ENCODE measurements at places on chromosomes 2 and 18.
A peak's percentile ranks its signal among the peaks of the same experiment; 100 is the strongest.

DNA sequence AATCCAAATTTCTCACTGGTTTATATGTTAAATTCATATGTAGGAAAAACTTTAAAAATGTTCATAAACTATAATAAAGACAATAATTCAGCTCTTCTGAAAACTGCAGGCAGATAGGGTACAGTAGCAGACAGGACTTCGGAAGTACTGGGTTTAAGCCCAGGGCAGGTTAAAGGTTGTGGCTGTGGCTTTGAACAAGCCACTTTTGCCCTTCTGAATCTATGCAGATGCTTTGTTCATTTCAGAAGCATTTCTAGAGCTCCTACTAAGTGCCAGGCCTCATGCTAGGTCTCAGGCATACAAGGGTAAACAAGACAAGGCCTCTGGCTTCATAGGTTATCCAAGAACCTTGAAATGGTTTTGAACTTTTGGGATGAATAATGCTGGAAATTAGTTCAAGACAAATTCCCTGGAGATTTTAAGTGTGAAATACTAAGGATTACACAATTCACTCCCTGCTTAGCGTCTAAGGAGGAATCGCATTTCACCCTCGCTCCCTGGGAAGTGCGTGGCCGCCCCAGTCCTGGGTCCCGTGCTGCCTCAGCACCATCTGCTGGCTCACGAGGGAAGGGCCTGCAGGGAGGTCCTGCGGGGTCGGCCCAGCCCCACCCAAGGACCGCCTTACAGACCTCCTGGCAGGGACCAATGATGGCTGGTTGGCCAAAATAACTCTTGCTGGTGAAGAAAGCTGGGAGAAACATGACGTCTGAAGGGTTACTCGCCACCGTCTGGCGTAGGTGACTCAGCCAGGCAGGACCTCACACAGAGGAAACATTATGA is 67.7 kb upstream of the L3MBTL4 start:
- DNase-seq, result no peak
- no peaks in the 10 kb centered on the region for H3K36me3 ChIP-seq
- H3K4me1 ChIP-seq, result no peaks in the 10 kb centered on the region
- no peak overlapping the region for H3K4me3 ChIP-seq
- H3K27me3 ChIP-seq, result no peaks in the 10 kb centered on the region

DNA sequence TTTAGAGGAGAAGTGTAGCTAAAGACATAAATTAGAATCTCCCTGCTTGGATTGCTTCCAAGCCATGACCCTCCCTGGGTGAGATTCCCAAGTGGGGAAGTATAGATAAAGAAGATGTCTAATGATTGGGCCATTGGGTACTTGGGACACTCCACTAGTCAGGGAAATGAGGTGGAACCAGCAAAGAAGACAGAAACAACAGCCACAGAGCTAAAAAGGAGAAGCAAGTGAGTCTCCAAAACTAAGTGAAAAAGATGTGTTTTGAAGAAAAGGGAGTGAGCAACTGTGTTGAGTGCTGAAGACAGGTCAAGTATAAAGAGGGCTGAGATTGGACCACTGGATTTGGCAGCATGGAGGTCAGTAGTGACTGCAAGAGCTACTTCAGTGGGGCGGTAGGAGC is 276.7 kb upstream of the STON1 start:
- DNase-seq, result no peak
- H3K4me1 ChIP-seq, result no peaks in the 10 kb centered on the region
- H3K27me3 ChIP-seq, result no peaks in the 10 kb centered on the region
- H3K36me3 ChIP-seq, result no peaks in the 10 kb centered on the region
- no peak overlapping the region for H3K4me3 ChIP-seq
- no peak overlapping the region for H3K27ac ChIP-seq

DNA sequence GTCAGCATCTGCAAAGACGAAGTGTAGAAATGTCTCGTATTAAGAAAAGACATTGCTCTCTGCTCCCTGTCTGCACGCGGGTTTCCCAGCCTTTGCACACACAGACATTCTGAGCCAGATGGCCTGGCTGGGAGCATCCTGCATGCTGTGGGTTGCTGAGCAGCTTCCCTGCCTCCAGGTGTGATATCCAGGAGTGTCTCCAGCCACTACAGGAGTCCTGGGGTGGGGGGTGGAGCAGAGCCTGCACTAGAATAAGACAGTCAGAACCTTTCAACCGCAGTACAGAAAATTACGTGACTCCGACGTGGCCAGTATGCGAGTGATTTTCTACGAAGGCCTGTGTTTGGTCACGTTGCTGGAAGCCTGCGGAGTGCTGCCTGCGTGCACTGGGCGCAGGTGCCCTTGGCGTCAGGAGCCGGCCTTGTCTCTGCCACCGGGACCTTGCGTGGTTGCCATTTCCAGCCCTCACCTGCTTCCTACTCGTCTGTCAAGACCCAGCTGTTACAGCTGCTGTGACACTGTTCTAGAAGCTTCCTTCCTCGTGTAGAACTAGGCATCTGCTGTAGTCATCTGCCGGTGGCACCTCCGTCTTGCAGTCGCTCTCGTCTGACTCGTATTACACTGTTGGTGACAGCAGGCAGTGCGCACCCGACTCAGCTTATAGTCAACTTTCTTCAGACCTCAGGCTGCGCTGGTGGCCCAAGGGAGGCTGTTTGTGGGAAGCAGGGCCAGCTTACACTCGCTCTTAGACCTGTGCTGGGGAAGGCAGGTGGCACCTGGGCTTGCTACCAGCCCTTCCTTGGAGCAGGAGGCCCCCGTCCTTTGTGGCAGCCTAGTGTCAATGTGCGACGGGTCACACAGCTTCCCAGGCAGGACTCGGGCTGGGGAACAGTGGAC is 11.2 kb downstream of the CTDP1 start:
- no peaks in the 10 kb centered on the region for H3K27me3 ChIP-seq
- DNase-seq, result no peak
- H3K36me3 ChIP-seq, result peaks cover under 1% of the 10 kb centered on the region
- H3K4me1 ChIP-seq, result no peaks in the 10 kb centered on the region
- H3K4me3 ChIP-seq, result no peak overlapping the region

DNA sequence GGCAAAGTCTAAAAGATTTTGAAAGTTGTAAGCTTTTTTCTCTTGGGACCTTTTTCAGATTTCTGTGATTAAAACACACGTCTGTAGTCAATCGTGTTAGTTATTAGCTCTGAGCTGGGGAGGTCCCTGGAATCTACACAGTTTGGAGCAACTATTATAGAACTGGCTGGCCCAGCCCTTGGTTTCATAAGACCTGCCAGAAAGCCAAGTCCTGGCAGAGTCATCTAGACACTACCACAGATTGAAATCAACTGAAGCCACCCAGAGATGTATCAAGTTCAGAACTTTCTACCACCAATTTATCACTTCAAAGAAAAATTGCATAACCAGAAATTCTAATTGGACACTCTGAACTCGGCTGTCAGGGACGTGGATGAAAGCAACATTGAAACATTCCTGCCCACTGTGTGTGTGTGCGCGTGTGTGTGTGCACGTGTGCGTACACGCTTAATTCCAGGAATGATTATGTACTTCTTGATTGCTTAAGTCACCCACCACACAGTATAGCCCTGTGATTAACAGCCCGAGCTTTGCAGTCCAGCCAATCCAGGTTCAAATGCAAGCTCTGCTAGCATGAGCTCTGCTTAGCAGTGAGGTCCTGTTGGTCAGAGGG is 126.3 kb downstream of the TPGS2 start:
- no peaks in the 10 kb centered on the region for H3K36me3 ChIP-seq
- no peaks in the 10 kb centered on the region for H3K4me1 ChIP-seq
- no peaks in the 10 kb centered on the region for H3K27me3 ChIP-seq
- H3K27ac ChIP-seq, result no peak overlapping the region
- H3K4me3 ChIP-seq, result no peak overlapping the region
- no peak for DNase-seq

DNA sequence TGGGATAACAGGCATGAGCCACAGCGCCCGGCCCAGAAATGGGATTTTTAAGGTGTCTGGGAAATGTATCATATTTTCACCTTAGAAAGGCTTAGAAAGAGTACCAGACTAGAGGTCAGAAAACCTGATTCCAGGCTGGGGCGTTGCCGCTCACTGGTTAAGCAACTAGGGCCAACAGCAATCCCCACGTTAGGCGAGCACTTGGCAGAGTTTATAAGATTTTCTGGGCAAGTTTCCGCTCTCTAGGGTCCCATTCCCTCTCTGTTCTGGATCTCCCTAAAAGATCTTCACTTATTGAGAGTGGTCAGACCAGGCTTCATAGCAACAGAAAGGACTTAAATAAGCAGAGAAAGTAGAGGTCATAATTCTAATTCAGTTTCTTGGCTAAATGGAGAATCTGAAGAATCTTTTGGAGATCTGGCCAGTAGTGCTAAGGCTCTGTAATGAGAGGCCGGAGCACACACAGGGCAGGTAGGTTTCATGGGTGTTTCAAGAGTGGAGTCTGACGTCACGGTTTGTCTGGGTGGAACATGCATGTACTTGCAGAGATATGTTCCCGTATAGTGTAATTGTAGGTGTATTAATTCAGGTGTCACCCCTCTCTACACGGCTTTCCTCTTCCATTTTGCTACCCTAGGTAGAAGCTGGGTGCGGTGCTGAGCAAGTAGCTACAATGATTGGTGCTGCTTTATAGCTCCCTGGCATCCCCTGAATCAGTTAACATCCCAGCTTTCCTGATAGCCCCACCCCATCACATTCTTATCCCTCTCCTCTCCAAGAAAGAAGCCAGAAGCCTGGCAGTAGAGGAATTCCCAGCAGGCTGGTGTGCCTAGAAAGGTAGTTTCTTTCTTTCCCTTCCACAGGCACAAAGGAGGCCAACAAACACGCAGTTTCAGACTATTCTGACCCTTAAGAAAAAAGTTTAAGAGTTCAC is 4.4 kb upstream of the SMAD7 start:
- H3K27ac ChIP-seq, result peak overlapping the region; percentile 86
- H3K27me3 ChIP-seq, result no peaks in the 10 kb centered on the region
- H3K4me3 ChIP-seq, result peak overlapping the region; percentile 19
- DNase-seq, result no peak
- H3K36me3 ChIP-seq, result no peaks in the 10 kb centered on the region
- H3K4me1 ChIP-seq, result peaks cover 12% of the 10 kb centered on the region

- H3K4me1 ChIP-seq, result peaks cover 5% of the 10 kb centered on the region
- peak overlapping the region; percentile 57 for H3K4me3 ChIP-seq
- no peaks in the 10 kb centered on the region for H3K27me3 ChIP-seq
- no peaks in the 10 kb centered on the region for H3K36me3 ChIP-seq
- peak; percentile 82 for DNase-seq
Observed at GRCh38 chr2:27735263-27735904, 36.1 kb upstream of the MRPL33 start.

DNA sequence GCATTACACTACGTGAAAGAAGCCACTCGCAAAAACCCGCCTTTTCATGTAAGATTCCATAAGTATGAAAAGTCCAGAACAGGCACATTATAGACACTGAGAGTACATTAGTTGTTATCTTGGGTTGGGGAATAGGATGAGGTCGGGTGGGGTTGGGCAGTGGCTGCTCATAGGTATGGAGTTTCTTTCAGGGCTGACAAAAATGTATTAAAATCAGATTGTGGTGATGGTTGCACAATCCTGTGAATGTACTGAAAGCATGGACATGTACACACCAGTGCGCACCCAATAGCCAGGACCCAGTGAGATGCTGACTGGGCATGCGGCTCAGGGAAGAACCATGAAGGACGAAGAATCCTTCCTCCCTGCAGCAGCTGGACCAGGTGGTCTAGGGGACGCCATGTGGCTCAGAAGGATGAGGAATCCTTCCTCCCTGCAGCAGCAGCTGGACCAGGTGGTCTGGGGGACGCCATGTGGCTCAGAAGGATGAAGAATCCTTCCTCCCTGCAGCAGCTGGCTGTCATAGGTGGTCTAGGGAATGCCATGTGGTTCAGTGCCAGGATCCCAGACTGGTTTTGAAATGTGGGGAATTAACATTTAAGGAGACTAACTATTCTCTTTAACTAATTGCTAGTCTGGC is 50.1 kb downstream of the MBP start:
- peaks cover 4% of the 10 kb centered on the region for H3K4me1 ChIP-seq
- no peak overlapping the region for H3K4me3 ChIP-seq
- no peak overlapping the region for H3K27ac ChIP-seq
- no peaks in the 10 kb centered on the region for H3K36me3 ChIP-seq
- no peaks in the 10 kb centered on the region for H3K27me3 ChIP-seq

DNA sequence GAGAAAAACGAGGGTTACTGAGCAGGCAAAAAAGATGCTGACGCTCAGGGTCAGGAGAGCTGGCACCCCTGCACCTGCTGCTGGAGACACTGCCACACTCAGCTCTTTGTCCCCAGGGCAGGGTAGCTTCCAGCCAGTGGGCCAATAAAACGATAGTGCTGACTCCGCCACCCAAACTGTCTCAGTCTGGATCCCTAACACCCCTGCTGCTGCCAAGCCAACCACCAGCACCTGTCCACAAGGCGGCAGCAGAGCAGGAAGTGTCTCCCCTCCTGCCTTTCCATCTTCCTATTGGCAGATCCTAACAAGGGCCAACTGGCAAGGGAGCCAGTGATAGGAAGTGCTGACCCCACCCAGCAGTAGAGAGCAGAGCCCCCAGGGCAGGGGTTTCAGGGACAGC is 531.5 kb upstream of the SALL3 start:
- no peaks in the 10 kb centered on the region for H3K4me1 ChIP-seq
- H3K36me3 ChIP-seq, result no peaks in the 10 kb centered on the region

- no peak overlapping the region for H3K4me3 ChIP-seq
- peaks cover 7% of the 10 kb centered on the region for H3K27me3 ChIP-seq
- H3K27ac ChIP-seq, result no peak overlapping the region
- H3K36me3 ChIP-seq, result no peaks in the 10 kb centered on the region
Observed at GRCh38 chr2:96501886-96502810, 3.0 kb downstream of the NEURL3 start.

- no peak overlapping the region for H3K4me3 ChIP-seq
- no peak overlapping the region for H3K27ac ChIP-seq
- H3K36me3 ChIP-seq, result no peaks in the 10 kb centered on the region
- no peaks in the 10 kb centered on the region for H3K4me1 ChIP-seq
- DNase-seq, result no peak
- no peaks in the 10 kb centered on the region for H3K27me3 ChIP-seq
Observed at GRCh38 chr2:1227274-1227900, 185.9 kb upstream of the TPO start.

GRCh38 chr18:40529478-40529877 is 1425.6 kb upstream of the PIK3C3 start:
- H3K4me3 ChIP-seq, result no peak overlapping the region
- no peak for DNase-seq
- H3K27ac ChIP-seq, result no peak overlapping the region
- H3K4me1 ChIP-seq, result no peaks in the 10 kb centered on the region
- H3K27me3 ChIP-seq, result no peaks in the 10 kb centered on the region
- H3K36me3 ChIP-seq, result no peaks in the 10 kb centered on the region

GRCh38 chr18:59156316-59156715 is 16.6 kb downstream of the SEC11C start:
- no peaks in the 10 kb centered on the region for H3K4me1 ChIP-seq
- H3K27ac ChIP-seq, result no peak overlapping the region
- H3K36me3 ChIP-seq, result no peaks in the 10 kb centered on the region
- no peak overlapping the region for H3K4me3 ChIP-seq
- no peaks in the 10 kb centered on the region for H3K27me3 ChIP-seq

GRCh38 chr2:201130524-201131186 is 14.7 kb downstream of the CFLAR start:
- peaks cover 50% of the 10 kb centered on the region for H3K4me1 ChIP-seq
- H3K4me3 ChIP-seq, result no peak overlapping the region
- H3K27ac ChIP-seq, result peak overlapping the region; percentile 68
- no peaks in the 10 kb centered on the region for H3K27me3 ChIP-seq
- DNase-seq, result no peak

- no peaks in the 10 kb centered on the region for H3K36me3 ChIP-seq
- H3K4me1 ChIP-seq, result no peaks in the 10 kb centered on the region
- H3K27me3 ChIP-seq, result no peaks in the 10 kb centered on the region
- no peak for DNase-seq
Observed at GRCh38 chr2:174957050-174957449, 48.1 kb downstream of the CHN1 start.

GRCh38 chr18:36772241-36772723 is 56.5 kb downstream of the TPGS2 start:
- no peak overlapping the region for H3K4me3 ChIP-seq
- no peaks in the 10 kb centered on the region for H3K36me3 ChIP-seq
- H3K27ac ChIP-seq, result no peak overlapping the region
- no peaks in the 10 kb centered on the region for H3K4me1 ChIP-seq
- H3K27me3 ChIP-seq, result no peaks in the 10 kb centered on the region

Measured in breast epithelium (tissue), 4 donors.